RCC 7860 (cell line): ENCODE measurements at places on chromosomes 11 and 22.
A peak's percentile ranks its signal among the peaks of the same experiment; 100 is the strongest.

- no peak for DNase-seq
Measured at GRCh38 chr11:115161876-115162275, 342.3 kb downstream of the CADM1 start.

GRCh38 chr11:84333221-84333620, 1047.1 kb upstream of the CCDC90B start:
- DNase-seq: no peak

GRCh38 chr11:335779-336658, 15.4 kb upstream of the IFITM3 start:
- DNase-seq: no peak

GRCh38 chr11:73413256-73413655, 37.1 kb downstream of the RELT start:
- no peak for DNase-seq

DNA sequence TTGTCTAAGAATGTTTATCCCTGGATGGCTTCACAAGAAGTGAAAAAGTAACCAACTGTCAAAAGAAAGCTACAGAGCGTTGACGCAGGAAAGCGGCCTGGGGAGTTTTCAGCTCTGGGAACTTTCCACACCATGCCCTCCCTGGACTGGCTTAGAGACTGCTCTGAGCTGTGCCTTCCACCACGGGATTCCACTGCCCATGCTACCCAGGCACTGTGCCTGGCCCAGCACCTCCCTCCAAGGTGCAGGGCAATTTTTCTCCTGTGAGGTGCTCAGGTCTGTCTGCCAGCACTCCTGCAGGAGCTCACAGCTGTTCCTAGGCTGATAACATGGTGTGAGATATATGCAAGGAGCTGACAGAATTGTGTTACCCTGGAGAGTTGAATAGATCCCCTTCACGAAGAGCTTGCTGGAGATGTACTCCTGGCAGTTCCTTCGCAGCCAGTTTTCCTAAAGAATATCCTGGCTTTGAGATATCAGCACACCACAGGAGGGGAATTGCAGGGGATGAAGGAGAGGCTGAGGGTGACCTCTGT, 258.3 kb upstream of the B3GAT1 start:
- no peak for DNase-seq

GRCh38 chr11:126716456-126717083, 284.0 kb downstream of the KIRREL3 start:
- DNase-seq: peak; percentile 35

DNA sequence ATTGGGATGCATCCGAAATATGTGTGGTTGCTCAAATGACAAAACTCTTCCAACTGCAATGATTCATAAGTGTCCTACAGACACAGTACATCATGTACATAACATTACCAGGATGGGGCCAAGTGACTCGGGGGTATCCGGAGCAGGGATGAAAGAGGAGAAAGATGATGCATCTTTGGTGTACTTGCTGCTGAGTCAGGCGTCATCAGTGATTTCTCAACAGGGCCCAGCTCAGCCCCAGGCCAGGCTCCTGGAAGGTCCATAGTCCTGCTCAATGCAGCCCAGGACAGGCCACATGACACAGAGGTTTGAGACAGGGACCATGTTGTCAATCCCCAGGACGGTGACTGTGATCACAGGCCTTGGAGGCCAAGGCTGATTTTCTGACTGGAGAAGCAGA, 59.3 kb downstream of the GGTLC2 start:
- no peak for DNase-seq

- DNase-seq: no peak
Measured at GRCh38 chr11:57438345-57439285, 11.7 kb upstream of the SLC43A3 start.

- peak; percentile 43 for DNase-seq
Measured at GRCh38 chr11:72321381-72321996, 77.5 kb upstream of the PHOX2A start.

- DNase-seq: no peak
Measured at GRCh38 chr11:114928260-114928870, 250.0 kb downstream of the NXPE2 start.

DNA sequence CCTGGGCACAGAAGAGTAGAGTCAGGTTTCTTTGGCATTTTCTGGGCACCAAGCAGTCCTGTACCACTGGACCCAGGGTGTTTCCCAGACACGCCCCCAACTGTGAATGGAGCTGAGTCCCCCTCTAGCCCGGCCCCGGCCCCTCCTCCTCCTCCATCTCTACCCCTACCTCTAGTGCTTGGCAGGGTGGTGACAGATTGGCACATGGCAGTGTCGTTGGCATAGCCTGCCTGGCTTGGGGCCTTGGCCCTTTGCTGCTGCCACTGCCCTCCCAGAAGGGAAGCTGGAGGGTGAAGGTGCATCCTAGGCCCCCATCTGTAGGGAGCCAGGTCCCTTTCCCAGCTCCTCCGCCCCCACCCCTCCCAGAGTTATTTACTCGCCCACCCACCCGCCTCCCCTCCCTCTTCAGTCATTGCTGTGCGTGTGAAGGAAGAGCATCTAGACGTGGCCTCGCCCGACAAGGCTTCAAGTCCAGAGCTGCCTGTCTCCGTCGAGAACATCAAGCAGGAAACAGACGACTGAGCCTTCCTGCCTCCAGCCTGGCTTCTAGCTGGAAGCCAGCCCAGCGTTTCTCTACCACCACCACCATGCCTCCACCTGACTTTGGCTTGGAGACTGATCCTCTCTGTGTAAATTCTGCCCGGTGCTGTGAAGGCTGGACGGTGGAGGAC, 10.9 kb downstream of the CHADL start:
- no peak for DNase-seq

DNA sequence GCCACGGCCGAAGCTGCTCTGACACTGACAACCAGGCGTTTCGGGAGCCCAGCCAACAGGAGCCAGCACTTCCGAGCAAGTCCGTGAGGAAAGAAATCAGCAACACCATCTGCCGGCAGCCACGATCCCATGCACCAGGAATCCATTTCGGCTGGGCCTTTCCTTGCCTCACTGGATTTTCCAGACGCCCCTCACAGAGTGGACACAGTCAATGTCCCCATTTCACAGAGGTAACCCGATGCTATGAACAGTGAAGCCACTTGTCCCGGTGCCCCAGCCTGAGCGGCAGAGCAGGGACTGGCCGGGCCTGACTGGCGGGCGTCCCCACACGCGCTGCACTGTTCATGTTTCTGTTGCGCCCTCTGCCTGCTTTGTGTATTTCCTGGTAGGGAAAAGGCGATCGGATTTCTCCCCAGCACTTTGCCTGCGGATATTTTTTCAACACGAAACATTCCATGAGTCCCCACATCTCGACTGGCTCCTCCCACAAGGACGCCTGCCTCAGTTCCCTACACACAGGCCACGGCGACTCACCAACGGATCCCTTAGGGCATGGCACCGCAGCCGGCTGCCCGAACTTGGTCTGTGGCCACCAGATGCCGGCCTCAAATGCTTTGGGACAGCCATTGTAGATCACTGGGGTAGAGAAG, 55.3 kb downstream of the TRMU start:
- no peak for DNase-seq

GRCh38 chr11:57303990-57304579, 20.7 kb downstream of the TNKS1BP1 start:
- DNase-seq: no peak

DNA sequence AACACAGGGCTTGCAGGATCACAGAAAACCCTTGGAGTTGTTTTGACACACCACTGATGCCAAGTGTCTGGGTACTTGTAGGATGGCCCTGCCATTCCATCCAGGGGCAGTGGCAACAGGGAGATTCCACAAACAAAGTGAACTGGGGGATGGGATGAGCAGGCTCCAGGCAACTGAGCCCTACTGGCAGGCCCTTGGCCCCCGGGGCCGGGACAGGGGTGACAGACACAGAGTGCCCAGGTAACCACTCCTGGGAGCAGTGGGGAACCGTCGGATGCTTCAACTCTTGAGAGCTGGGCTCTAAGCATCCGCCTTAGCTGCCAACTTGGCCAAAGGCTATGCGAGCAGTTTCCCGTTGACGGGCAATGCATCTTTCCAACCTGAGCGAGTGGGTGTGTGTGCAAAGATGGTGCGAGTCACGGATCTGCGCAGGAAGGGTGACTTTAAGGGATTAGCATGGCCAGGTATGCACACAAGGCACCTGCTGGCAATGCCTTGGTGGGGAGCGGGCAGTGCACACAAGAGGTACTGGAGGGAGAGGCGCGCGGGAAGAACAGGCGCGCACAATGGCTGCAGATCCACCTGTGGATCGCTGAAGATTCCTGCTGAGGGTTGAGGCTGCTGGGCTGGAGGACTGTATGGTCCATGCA, 83.1 kb upstream of the PRODH start:
- no peak for DNase-seq

DNA sequence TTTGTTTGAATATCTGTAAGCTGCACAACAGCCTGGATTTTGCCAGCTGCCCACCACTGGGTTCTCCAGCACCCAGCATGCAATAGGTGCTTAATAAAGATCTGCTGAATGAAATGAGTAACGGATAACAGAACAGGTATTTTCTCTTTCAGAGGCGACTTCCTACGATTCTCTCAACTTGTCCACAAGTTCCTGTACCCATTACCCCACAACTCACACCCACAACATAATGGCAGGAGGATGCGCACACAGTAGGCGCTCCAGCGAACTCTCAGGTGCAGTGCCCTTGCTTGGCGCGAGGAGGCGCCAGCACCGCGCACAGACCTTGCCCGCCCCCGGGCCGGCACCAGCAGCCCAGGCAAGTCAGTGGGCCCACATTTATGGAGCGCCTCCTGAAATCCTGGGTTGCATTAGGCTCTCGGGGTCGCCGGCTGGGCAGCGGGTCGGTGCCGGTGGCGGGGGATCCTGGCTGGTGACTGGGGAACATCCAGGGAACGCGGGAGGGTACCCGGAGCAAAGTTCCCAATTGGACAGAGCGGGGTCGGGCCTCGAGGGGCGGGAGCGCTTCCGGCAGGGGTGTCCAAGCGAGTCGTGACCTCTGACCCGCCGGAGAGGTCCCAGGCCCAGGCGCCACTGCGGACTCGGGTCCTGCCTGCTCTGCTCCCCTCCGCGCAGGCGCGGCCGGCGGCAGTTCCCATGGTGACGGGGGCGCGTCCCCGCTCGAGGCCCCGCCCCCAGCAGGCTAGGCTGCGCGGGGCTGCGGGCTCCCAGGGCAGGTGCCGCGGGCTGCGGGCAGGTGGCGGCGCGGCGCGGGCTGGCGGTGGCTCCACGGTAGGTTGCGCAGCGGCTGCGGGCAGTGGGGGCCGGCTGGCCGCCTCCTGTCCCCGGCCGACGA, at the start of gene KIAA1671:
KIAA1671 (plus strand) TSS at position 775 of the 895 bp plus-strand sequence. CDS start 75,284 bp downstream, outside the sequence.
- peak; percentile 67 for DNase-seq

- no peak for DNase-seq
Measured at GRCh38 chr11:69774354-69775162, 583 bp downstream of the FGF4 start.

DNA sequence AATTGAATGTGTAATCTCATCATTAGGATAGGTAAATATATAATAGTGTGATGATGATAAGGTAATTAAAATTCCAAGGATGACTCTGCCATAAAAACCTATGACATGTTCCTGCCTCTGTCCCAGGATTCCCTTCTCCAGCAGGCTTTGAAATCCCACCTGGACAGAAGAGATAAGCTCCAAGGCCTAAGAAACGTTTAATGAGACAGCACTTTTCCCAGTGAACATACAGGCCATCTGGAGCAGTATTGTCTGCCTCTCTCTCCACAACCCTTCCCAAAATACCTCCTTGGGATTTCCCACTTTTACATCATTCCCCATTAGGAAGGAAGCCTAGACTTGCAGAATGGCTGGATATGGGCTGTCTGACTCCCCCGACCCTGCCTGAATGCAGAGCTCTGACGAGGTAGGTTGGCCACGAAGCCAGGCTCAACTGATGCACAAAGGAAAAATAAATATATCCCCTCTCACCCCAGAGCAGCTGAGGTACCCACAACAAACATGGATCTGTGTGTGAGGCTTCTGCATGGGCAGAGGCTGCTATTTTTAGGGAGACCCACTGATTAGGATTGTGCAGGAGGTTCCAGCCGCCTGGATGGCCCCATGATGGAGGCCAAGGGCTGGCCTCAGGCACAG, 71.0 kb downstream of the TMPRSS5 start:
- DNase-seq: no peak

- DNase-seq: no peak
Measured at GRCh38 chr11:75263944-75264349, 23.4 kb downstream of the TPBGL start.

DNA sequence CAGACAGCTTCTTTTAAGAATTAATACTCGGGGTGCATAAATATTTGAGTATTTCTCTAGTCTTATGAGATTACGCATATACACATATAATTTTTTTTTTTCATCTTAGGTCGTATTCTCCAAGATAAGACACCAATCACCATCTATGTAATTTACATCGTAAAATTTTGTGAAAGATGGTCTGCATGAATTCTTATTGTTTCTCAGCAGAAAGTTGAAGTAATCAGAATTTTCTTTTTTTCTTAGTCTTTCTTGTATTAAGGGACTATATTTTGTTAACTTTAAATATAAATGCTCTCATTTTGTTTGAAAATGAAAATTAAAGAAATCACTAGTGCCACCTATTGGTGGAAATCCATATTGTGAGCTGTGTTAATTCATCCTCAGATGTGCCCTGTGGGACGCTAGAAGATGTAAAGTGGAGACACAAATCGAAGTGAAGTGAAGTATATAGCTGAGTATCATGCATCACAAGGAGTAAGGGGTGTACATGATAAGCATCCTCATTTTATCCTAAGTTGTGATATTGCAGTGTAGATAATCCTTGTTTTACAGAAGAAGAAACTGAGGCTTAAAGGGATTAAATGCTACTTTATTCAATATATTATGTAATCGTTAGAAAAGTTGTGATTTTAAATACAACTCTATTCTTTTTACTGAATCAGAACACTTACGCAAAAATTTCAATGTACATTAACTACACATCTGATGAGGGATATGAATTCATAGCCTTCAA, 2084.3 kb downstream of the LRRC4C start:
- DNase-seq: no peak

DNA sequence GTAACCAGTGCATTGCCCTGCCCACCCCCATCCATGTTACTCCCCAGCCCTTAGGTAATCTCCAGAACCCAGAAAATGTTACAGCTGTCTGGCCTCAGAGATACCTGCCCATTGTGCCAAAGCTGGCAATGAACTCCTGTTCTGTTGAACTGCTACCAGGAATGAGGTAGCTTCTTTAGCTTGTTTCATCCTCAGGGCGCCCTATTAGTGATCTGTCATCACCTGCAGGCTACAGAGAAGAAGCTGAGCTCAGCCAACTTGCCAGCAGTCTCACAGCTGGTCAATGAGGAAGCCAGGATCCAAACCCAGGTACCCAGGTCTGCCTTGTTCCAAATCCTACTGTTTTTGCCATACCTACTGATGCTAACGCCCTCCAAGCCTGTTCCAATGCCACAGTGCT, 88.7 kb downstream of the GALNT18 start:
- DNase-seq: no peak

- no peak for DNase-seq
Measured at GRCh38 chr11:86187027-86187426, 57.5 kb upstream of the EED start.

GRCh38 chr11:36363361-36364268, 67.5 kb downstream of the PRR5L start:
- DNase-seq: peak; percentile 72
